ENCODE measurements at places on chromosomes 11 and 22.
A peak's percentile ranks its signal among the peaks of the same experiment; 100 is the strongest.

- DNase-seq: no peak
These were observed 8.9 kb upstream of the GRK3 start for GRCh38 chr22:25555586-25555985.

DNA sequence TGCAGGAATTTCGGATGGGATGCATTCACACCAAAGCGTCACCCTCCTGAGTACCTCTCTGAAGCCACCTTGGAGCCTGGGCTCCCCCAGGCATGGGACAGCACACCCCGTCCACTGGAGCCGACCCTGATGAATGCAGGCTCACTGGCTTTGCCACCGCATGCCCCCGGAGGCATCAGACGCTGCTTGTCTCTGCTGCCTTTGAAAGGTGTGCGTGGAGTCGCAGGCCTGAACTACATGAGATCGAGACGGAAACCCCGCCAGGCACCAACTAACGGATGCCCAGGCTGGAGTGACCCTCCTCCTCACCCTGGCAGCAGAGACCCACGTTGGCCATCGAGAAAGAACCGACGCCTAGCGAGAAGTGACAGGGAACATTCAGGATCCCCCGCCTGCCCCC, 22.5 kb downstream of the KRTAP5-5 start:
- no peak for DNase-seq

DNA sequence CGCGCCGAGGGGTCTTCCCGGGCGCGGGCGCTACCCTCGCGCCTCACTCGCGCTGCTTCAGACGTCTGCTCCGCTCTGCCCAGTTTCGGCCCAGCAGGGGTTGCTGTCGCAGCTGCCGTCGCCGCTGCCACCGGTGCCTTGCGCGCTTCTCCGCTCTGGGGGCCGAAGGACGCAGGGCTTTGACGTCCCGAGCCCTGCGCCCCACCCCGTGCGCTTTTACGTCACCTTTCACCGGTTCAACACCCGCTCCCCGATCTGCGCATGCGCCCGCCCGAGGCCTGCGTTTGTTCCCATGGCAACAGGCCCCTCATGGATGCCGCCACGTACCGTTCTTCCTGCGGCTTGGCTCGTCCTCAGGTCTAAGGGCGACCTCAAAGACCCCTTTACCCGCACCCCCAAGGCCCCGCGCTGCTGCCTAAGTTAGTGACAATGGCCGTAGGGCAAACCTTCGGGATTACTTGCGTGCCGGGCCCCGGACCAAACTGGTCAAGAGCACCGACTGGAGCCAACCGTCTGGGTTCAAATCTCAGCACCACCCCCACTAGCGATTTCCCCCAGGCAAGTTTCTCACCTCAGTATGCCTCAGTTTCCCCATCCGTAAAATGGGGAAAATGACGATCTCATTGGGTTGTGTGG, 642 bp upstream of the CDK2AP2 start:
- DNase-seq: peak; percentile 97

- DNase-seq: no peak
These were observed 12.1 kb upstream of the EHD1 start for GRCh38 chr11:64890522-64890939.

GRCh38 chr11:105840391-105840790, 181.6 kb downstream of the MSANTD4 start:
- DNase-seq: no peak

GRCh38 chr22:21947040-21948014, 5.3 kb downstream of the PPM1F start:
- DNase-seq: no peak

DNA sequence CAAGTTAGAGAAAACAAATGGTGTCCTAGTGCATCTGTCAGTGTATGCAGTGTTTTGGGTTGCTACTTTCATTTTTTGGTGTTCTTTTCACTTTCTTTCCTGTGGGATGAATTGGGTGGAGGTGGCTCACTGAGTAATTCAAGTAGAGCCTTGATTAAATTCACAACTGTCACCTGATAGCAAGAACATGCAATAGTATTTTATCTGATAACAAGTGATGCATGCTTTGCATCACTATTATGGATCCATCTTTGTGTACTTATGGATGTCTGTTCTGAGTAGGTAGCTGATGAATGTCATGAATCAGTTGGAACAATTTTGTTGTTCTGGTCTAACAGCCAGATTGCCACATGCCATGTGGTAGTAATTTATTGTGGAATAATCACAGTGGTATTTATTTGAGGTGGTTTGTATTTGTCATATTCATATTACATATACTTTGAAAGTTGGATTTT, 87.5 kb downstream of the DDX10 start:
- DNase-seq: no peak

DNA sequence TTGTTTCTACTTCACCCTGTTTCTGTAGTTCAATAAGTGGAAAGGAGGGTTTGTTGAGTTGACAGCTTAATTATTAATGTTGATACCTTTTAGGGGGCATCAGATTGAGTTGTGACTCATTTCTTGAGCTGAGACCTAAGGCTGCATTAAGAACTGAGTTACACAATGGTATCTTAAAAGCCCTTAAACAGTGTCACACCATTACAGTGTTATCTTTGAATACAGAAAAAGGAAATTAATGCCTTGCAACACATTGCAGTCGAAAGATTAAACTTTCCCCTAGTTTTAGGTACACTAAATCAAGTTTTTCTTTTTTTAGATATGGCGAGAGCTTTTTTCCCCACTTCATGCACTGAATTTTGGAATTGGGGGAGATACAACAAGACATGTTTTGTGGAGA, 16.7 kb downstream of the PAFAH1B2 start:
- DNase-seq: no peak
